Activated T-cell treated with anti-CD3 and anti-CD28 coated beads, Interleukin-2, amount 50 U/mL, for 48 hours (primary cell): ENCODE measurements at places on chromosomes 2 and 18.

- DNase-seq, result no peak
Observed at GRCh38 chr2:174025271-174026121, 60.3 kb upstream of the SP3 start.

DNA sequence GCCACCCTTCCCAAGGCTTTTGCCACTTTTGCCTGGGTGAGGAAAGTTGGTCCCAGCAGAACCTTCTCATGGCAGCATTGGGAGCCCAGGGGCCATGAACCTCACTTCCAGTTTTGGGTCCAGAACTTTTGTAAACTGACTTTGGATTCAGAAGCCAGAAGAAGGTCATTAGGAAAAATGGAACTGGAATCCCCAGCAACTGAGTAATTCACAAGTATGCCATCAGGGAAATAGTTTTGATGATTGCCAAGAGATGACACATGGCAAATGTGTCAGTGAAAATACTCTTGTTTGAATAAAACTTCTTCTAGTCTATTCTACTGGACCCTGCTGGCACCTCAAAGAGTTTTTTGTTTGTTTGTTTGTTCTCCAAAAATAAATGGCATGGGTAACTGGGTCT lies 203.7 kb downstream of the SETBP1 start:
- no peak for DNase-seq

DNA sequence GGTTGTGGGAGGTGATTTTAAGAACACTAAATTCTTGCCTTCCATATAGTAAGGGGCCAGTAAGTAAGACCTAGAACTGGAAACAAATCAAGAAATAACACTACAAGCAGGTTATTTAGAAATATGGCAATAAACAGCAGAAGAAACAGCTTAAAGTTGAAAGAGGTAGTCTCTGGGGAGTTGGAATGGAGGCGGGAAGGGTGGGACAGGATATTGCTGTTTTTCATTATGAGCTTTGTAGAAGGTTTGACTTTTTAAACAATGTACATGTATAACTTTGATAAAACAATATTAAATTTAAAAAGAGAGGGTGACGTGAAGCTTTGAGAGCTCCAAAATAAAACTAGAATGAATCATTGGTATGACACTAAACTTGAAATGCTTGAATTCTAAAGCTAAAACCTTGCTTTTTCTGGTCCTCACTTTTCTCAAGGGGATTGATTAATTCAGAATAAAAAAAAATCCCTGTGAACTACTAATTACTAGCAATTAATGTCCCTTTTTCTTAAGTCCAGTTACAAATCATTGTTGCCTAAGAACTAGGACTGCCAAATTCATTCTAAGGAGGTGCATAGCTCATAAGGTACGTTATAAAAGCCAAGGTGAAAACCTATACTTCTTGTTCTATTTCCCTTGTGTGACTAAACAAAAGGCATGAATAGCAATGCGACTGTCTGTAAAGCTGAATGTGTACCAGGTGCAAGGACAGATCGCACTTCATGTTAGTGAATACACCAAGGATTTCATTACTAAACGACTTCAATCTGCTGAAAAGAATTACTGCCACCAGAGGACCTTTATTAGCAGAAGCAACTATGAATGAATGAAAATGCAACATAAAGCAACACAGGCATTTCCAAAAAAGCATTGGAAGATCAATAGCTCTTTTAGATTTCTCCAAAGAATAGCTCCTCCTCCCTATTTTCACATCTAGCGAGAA lies 177.5 kb downstream of the RBM43 start:
- DNase-seq, result no peak

DNA sequence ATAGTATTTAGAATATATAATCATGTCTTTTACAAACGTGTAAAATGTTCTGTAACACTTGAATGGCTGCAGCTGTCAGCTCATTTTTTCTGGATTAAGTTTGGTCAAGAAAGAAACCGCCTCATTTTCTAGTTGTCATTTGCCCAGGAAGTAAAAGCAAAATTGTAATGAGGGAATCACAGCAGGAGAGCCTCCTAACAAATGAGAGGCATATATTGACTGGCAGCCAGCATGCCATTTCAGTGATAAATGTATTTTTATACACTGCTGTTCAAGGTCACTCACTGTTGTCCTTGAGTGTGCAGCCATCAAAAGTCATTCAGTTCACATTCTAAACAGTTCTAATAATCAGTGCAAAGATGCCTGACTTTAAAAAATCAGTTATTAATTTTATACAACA lies 144.3 kb upstream of the BOD1L2 start:
- no peak for DNase-seq

DNA sequence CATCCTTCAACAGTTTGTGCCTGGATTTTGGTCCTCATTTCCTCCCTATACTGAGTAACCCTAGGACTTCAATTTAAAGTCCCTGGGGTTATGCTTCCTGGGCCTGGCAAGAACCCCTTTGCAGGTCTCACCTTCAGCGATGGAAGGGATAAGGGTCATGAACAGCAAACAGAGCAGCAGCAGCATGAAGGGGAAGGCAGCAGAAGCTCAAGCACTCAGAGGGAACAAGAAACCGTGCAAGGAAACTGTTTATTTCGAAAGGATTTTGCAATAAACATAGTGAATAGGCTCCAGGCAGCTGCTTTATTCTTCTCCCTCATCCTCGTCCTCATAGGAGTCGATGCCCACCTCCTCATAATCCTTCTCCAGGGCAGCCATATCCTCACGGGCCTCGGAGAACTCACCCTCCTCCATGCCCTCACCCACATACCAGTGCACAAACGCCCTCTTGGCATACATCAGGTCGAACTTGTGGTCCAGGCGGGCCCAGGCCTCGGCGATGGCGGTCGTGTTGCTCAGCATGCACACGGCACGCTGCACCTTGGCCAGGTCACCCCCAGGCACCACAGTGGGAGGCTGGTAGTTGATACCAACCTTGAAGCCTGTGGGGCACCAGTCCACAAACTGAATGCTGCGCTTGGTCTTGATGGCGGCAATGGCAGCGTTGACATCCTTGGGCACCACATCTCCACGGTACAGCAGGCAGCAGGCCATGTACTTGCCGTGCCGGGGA lies 2.8 kb upstream of the TUBA4B start:
- no peak for DNase-seq

GRCh38 chr18:65230311-65230710 lies 520.5 kb upstream of the CDH7 start:
- DNase-seq, result no peak

DNA sequence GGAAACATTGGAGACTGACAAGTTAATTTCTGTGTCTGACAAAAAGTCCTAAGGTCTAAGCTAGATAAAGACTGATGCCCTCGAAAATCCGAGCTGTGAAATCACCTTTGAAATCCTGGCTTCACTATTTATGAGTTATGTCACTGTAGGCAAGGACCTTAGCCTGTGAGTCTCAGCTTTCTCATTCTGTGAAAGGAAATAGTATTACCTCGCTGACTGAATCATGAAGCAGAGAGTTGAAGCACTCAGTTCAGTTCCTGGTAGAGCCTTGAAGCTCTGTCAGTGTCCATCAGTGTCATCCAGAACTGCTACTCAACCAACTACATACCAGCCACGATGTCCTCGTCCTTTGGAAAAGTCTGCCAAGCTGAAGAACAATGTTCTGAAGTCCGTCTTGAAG lies 1025.6 kb upstream of the GYPC start:
- no peak for DNase-seq

- no peak for DNase-seq
Observed at GRCh38 chr18:8820396-8821082, 115.2 kb downstream of the MTCL1 start.

DNA sequence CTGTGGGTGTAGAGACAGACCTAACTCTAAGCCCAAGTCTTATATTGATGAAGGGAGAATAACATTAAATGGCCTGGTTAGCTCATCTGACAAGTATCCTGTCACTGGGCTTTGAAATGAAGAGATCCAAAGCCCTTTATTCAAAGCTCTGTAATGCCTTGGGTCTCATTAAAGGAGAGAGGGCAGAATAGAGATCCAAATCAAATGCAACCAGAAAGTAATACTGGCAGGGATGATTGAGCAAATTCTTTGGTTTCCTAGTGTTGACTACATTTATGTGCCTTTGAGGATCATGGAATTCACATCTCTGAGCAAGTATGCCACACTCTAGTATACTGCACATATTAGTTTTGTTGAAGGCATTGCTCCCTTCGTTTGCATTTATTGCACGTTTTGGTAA lies 147.9 kb upstream of the CAVIN2 start:
- no peak for DNase-seq

DNA sequence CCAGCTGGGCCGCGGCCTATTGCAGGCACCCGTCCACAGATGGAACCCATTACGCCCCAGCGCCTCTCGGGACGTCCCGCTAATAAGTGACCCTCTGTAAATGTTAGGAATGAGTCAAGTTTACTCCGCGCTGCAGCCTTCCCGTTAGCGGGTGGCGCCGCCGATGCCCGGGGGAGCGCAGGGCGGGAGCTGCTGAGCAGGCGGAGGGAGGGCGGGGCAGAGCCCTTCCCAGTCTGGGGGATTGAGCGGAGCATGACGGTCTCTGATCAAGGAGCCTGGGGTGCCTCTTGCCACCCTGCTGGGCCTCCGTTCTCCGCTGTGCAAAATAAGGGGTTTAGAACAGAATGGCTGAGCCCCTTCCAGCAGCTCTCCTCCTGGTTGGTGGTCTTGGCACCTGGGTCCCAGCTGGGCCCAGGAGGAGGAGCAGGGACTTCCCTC lies 10.5 kb downstream of the CROCC2 start:
- DNase-seq, result no peak

DNA sequence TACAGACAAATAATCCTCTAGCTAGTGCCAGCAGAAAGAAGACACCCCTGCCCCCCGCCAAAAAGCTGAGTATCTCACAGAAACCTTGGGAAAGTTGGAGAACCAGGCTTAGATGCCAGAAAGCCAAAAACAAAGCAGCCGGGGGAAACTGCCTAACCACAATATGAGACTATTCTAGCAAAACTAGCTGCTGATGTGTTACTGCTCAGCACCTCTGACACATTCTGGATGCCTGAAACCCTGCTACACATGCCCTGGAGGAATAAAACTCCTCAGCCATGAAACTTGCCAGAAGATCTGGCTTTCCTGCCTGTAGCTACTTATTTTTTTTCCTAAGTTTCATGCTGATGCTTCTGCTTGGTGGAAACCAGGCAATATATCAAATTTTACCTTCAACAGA lies 122.7 kb upstream of the GCFC2 start:
- DNase-seq, result no peak

- DNase-seq, result no peak
Observed at GRCh38 chr2:74414441-74414840, 7.0 kb downstream of the C2orf81 start.
